ENCODE measurements at places on chromosomes 6 and 20.
A peak's percentile ranks its signal among the peaks of the same experiment; 100 is the strongest.

GRCh38 chr6:150987371-150987828, 121.9 kb downstream of the MTHFD1L start:
- no peak for DNase-seq

- DNase-seq = no peak
Observed at GRCh38 chr6:138159246-138159645, 2.5 kb upstream of the ARFGEF3 start.

GRCh38 chr20:49775229-49775693, 37.4 kb upstream of the SLC9A8 start:
- DNase-seq = no peak

DNA sequence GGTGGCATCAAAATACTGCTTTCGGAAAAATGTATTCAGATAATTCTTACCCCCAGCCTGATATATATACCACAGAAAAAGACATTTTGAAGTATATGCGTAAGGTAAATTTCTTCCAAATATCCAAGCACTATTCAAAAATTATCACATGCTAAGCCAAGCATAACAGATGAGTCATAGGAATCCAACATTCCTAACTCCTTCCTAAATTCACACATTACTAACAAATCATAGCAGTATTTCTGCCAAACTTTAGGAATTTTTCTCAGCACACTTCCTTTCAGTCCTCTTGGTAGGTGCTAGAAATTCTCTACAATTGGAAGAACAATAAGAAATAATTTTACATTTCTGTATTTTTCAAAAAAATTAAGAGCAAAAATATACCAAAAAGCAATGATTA, 417.5 kb downstream of the EYS start:
- DNase-seq = no peak

DNA sequence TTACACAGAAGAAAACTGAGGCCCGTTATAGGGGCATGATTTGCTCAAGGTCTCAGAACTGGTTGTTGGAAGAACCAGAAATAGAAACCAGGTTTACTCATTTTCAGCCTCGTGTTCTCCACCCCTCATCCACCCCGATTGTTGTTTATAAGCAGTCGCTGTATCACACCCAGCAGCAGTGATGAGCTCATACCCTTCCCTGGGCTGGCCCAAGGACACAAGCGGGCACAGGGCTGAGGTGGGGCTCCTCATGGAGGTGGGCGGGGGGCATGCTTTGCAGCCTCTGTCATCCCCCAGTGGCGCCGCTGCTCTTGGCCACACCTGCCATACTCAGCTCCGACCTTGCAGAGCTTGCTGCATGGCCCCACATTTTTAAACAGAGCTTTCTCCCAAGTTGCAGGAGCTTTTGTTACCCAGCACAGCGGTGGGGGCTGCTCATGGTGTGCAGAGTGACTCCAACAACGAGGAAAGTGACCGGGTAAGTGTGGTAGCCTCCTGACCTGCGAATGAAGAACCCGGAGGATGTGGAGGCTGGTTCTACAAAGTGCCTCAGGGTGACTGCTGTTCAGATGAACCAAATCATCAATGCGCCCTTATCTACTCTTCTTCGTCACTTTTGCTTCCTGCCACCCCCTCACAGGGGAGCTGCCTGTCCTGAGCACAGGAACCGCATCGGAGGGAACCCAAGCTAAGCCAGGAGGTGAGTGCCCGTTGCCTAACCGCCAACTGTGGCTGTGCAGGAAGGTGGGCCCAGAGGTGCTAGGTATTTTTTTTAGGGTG, 43.6 kb upstream of the NKX2-2 start:
- DNase-seq = no peak

GRCh38 chr20:6780433-6781190, 13.1 kb downstream of the BMP2 start:
- no peak for DNase-seq

DNA sequence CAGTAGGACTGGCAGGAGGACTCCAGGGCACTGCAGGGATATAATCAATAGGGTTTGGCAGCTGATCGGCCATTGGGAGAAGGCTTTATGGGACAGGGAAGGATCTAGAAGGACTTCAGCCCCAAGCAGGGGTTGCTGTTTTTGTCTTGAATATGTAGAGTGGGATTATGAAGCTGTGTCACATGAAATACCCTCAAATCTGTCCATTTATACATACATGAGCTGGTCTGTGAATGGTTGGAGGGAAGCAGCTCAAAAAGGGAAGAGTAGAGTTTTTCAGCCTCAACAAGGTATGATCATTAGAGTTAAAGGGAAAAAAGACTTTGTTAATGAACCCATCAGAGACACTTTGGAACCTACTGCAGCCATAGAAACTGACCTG, 98.2 kb upstream of the ZNF217 start:
- DNase-seq = no peak

DNA sequence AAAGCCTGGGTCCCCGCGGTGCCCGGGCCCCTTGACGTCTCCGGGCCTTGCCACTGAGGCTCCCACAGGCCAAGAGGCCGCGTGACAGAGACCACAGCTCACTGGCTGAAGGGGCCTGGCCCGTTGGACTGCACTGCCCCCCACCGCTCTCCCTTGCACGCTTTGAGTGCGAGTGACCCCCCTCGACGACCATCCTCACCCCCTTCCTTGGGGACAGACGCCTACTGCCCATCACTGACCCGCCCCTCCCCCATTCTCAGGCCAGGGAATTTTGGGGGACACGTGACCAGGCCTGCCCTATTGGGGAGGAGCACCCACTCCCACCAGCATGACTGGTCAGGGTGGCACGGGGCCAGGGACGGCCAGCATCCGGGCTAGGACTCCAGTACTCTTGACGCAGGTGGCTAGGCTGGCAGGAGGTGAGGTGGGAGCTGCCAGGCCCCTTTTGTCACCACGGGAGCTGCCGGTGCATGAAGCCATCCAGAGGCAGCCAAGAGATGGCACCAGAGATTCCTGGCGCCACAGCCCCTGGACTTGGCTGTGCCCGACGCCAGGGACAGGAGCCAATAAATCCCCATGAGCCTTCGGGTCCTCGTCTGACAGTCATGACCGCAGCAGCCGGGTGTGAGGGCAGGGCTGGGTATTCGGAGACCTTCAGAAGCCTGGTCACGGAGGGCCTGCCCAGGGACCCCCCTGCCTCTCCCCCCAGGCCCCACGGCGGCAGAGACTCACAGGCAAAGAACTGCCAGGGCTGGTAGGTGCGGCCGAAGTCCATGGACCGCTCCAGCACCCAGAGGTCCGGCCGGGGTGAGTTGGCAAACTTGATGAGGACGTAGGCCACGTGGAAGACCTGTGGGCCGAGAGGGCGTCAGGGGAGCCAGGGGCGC, 14.5 kb downstream of the LAMA5 start:
- DNase-seq = no peak

GRCh38 chr20:36144336-36144735, 10.2 kb upstream of the EPB41L1 start:
- DNase-seq = no peak

- DNase-seq = no peak
Observed at GRCh38 chr6:47323321-47323720, 13.6 kb upstream of the TNFRSF21 start.

GRCh38 chr20:61723529-61724257, 342.0 kb downstream of the TAF4 start:
- no peak for DNase-seq

GRCh38 chr6:116924245-116924644, 47.2 kb downstream of the RFX6 start:
- DNase-seq = no peak

DNA sequence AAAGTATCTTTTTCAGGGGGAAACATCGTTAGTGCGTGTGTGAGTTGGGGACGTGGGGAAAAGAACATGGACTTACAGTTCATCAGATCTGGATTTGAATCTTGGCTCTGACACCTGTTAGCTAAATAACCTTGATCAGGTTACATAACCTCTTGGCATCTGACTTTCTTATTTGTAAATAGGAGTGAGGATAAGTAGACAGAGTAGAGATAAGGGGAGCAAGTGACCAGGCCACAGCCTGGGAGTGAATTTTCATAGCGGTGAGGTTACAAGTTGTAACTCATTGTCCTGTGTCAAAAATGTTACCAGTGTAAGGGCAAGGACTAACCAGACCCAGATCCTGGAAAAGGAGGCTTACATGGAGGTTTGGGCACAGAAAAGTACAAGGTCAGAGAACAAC, 733.5 kb upstream of the MMS22L start:
- no peak for DNase-seq

DNA sequence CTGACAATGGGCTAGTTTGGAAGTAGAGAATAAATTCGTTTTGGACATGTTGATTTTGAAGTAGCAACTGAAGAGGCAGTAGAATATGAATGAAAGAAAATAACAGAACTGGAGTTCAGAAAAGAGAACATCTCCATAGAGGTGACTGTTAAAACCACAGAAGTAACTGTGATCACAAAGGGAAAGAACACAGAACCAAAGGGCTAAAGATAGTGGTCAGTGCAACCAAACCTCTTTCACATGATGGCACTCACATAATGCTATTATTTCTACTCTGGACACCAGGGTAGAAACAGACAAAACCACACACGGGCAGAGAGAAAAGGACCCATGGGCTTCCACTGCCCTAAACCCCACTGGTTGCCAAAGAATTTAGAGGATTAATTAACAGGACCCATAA, 58.5 kb downstream of the CDK19 start:
- DNase-seq = no peak

DNA sequence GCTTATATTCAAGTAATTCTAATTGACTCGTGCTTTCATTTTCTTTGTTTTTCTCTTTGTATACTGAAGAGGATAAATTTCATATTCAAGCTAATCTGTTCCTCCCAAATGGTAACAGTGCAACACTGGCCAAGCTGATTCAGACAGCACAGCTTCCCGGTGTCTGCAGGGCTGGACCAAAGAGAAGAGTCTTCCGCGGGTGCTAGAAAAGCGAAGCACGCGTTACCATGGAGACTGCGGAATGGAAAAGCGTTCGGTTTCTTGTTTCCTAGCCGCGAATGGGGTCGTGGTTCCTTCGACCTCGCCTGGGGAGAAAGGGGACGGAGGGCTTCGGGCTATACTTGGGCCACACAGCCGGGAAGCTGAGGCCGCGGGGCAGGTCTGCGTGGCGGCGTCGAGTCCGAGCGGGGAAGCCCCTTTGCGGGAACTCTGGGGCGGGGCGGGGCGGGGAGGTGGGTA, 6.2 kb upstream of the ZNF311 start:
- DNase-seq = no peak

GRCh38 chr6:148342350-148343046, at the start of gene SASH1:
SASH1 (plus strand) TSS chr6:148342838; CDS start chr6:148343068, 230 bp downstream.
- peak; percentile 75 for DNase-seq

DNA sequence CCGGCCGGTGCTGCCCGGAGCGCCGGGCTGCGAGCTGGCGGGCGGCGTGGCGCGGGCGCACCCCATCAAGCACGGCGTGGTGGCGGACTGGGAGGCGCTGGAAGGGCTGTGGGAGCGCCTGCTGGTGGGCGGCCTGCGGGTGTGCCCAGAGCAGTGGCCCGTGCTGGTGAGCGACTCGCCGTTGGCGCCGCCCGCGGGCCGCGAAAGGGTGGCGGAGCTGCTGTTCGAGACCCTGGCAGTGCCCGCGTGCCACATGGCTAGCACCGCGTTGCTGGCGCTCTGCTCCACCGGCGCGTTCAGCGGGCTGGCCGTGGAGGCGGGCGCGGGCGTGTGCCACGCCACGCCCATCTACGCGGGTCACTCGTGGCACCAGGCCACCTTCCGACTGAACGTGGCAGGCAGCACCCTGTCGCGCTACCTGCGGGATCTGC, 517 bp downstream of the ACTL10 start:
- no peak for DNase-seq

GRCh38 chr20:57593134-57593886, 26.9 kb downstream of the ZBP1 start:
- no peak for DNase-seq

DNA sequence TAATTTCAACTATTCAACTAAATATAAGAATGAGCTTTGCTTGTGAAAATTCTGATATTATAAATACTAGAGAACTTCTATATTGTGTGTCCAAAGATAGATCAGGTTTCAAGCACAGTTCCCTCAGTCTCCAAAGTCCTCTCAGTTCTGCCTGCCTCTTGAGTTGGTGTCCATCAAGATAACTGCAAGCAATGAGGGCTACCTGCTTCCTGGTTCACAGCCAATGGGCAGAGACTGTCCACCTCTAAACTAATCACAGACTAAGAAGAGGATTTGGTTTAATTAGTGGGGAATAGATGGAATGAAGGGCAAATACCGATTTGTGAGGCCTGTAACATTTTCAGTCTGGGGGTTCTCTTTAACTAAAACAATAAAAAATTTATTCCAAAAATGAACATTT, 41.3 kb upstream of the LOC128125822 start:
- DNase-seq = no peak

GRCh38 chr20:3677733-3678132, 4.1 kb downstream of the ADAM33 start:
- DNase-seq = no peak

- DNase-seq = no peak
Observed at GRCh38 chr6:36608788-36609563, 14.8 kb downstream of the SRSF3 start.

- no peak for DNase-seq
Observed at GRCh38 chr6:88006557-88006956, 41.1 kb upstream of the SPACA1 start.

GRCh38 chr20:17565169-17565845, 4.6 kb upstream of the DSTN start:
- DNase-seq = no peak

DNA sequence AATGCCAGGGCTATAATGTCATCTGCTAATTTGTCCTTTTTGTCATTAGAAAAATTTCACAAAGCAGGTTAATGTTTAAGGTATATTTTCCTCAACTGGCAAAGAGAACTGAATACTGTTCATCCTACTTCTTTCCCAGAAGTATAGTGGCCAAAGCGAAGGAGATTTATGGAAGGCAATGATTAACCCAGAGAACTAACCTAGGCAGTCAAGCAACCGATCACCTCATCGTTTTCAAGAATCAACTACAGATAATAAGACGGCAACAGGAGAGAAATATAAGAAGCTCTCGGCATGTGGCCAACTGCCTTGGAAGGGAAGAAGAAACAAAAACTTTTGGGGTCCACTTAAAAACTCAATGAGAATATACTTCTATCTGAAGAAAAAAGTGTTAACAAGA, 38.2 kb downstream of the REV3L start:
- DNase-seq = no peak

GRCh38 chr6:38352636-38353035, 287.1 kb downstream of the BTBD9 start:
- DNase-seq = no peak

- no peak for DNase-seq
Observed at GRCh38 chr20:31547720-31548298, 33.6 kb downstream of the HM13 start.

- DNase-seq = no peak
Observed at GRCh38 chr6:2430612-2431011, 185.2 kb upstream of the GMDS start.
